ENCODE measurements at places on chromosomes 11 and 22. TPM values are rescaled to one million over a fixed set of nuclear protein-coding genes. Genes with fewer than 3 reads are reported as not detected.

Gene C11orf52
- not detected for total RNA-seq

GRCh38 chr11:87353771-87354345 is 316.1 kb downstream of the TMEM135 start:
- no peak for DNase-seq

DNA sequence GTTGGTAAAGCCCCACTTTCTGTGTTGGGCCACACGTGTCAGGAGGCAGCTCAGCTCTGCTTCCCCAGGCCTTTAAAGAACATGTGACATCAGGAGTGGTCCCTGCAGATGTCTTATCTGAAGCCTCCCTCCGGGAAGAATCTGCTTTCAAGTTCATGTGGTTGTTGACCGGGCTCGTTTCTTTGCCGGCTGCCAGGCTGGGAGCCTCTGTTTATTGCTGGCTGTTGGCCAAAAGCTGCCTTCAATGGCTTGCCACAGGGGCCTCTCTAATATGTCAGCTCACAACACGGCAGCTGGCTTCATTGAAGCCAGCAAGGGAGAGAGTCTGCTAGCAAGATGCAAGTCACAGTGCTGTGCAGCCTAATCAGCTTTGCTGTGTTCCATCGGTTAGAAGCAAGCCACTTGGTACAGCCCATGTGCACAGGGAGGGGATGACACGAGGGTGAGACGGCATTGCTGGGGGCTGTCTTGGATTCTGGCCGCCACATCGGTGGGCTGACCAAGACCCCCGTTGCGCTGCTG is 14.6 kb downstream of the MRGPRF start:
- DNase-seq: no peak

DNA sequence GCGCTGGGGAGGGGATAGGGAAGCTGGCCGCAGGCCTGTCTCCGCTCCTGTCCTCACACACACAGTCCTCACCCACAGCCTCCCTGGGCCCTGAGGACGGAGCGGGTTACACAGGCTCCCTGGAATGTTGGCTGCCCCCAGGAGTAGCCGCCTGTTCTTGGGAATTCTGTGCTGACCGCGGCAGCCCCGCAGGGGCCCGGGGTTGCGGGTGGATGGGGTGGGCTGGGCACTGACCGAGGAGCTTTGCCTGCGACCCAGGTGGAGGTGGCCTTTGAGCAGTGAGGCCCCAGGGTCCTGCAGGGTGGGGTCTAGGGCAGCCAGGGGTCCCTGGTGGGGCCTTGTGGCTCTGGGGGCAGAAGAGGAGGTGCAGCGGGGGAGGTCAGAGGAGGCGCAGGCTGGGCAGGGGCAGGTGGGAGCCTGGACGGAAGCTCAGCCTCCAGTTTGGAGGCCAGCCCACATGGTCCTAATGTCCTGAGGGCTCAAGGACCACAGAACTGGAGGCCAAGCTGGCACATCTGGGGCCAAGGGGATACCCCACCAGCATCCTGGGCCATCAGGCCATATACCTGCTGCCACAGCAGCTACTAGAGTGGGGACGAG is 6.6 kb upstream of the MRGPRG start:
- DNase-seq: no peak

DNA sequence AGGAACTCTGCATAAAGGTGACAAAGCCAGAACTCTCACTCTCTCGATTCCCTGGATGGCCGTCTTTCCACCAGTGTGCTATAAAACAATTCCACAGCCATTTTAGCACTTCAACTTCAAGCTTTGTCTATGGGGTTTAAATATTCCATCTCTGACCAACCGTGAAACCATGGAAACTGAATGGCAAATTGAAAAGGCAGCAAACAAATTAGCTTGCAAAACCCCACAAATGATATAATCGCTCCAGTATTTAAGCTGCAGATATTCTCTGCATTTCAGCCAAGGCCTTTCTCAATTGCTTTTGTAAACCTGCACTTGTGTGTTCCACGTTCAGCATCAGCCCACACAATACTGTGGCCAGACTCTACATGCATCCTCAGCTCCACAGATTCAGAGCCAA is 131.7 kb upstream of the ISX start:
- no peak for DNase-seq

DNA sequence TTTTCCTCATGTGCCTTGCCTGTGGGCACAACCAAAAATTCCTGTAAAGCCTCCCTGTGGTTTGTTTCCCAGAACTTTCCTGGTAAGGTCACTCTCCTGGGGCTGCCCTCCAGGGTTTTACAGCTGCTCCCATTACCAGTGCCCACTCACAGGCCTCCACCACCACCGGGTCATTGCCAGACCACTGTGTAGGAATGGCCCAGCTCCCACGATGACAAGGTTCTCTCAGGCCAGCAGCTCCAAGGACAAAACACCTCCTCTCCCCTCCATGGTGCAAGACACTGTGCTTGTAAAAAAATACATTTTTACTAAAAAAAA is 96.1 kb upstream of the AKIP1 start:
- DNase-seq: no peak

Gene ACR
- total RNA-seq: not detected

- no peak for DNase-seq
Observed at GRCh38 chr11:8096575-8096974, 15.6 kb downstream of the TUB start.

Gene LBHD1
- total RNA-seq: 33.3 TPM

DNA sequence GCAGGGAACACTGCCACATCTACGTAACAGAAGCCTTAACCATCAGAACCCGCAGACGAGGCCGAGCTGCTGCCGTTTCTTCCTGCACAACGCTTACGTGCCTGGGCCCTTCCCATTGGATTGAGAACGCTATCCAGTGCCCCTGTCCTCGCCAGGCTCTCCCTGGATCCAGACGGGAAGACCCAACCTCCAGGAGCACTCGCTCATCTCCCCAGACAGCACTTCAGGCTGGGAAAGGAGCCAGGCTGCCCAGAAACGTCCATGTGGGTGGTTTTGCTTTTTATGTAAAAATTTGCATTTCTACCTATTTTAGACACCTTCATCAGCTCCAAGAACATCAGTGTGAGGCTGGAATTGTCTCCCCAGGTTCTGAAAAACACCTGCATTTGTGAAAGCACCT is 7.3 kb upstream of the CRYBB3 start:
- no peak for DNase-seq

Gene DGCR6
- total RNA-seq: 1.8 TPM

Gene HBG2
- total RNA-seq: not detected

Measured in B cell (primary cell).